ENCODE measurements at places on chromosomes 5 and 9.

DNA sequence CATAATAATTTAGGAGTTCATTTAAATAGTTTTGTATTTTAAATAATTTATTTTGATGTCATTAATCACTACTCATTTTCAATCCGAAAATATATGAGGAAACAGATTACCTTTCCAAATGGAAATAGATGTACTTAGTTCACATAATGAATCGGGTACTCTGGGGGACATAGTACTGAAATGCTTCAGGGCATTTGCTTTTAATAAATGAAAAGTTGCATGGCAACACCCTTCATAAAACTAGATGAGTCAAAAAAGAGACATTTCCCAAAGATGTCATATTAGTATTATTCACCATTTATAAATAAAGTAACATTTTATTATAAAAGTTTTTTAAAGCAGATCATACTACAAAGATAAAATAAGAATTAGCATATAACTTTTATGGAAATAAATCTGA, 177.8 kb downstream of the MCTP1 start:
- DNase-seq: no peak

GRCh38 chr9:95225076-95225725, 92.3 kb downstream of the FANCC start:
- DNase-seq: no peak

- no peak for DNase-seq
Measured at GRCh38 chr5:45687701-45688100, 8.5 kb downstream of the HCN1 start.

- DNase-seq: no peak
Measured at GRCh38 chr5:40831346-40832210, 3.4 kb downstream of the RPL37 start.

GRCh38 chr5:137415231-137415681, 83.9 kb downstream of the SPOCK1 start:
- no peak for DNase-seq

GRCh38 chr5:9388941-9389674, 156.8 kb downstream of the SEMA5A start:
- DNase-seq: no peak

- no peak for DNase-seq
Measured at GRCh38 chr5:41363343-41363986, 146.9 kb downstream of the PLCXD3 start.

GRCh38 chr9:131578731-131579504, 33.6 kb downstream of the PRRT1B start:
- peak; percentile 85 for DNase-seq

DNA sequence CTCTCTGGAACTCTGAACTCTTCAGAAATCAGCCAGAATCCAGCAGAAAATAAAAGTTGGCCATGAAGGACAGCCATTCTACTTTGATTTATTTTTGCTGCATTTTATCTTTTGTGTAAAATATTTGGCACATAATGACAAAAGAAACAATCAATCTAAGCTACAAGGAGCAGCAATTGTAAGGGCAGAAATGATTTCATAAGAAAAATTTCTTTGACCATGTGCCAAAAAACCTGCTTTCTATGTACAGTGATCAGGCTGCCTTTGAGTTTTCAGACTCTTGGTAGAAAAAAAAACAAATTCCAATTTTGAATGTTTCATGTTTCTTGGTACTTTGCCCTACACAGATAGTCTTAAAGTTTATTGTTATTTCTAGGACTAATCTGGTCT, 69.8 kb upstream of the SLC1A3 start:
- no peak for DNase-seq

DNA sequence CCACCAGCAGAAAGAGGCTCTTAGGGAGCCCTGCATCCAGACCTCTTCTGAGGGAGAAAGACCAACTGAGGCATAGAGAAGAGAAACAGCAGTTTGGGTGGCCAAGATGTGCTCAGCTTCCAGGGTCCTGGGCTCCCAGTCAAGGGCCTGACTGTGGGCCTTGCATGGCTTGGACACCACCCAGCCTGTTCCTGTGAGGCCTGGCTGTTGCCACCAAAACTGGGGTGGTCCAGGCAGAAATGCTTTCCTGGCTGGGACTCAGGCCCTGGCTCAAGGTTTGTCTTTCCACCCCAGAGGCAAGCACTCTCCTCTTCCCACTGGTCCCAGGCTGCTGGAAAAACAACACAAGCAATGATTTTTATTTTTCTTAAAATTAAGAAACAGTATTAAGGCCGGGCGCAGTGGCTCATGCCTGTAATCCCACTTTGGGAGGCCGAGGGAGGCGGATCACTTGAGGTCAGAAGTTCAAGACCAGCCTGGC, 13.3 kb downstream of the MYOZ3 start:
- DNase-seq: no peak

GRCh38 chr5:41827792-41828191, 42.4 kb downstream of the OXCT1 start:
- DNase-seq: no peak

DNA sequence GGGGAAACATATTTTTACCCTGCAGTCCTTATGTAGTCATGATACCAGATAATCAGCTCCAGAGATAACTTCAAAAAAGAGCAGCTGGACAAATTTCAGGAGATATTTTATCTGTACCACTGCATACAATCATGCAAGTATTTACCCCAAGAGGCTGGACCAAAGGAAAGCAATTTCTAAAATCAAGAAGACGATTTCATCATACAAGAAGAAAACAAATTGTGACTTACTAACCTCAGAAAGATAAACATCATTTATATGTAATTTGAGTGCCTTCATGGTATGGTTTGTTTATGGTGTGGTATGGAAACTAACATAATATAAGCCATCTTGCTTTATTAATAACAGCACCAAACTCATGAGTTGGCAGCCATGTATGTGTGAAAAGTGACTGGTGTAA, 603.6 kb downstream of the PSAT1 start:
- no peak for DNase-seq

- DNase-seq: no peak
Measured at GRCh38 chr9:134071149-134071548, 3.3 kb upstream of the BRD3 start.

DNA sequence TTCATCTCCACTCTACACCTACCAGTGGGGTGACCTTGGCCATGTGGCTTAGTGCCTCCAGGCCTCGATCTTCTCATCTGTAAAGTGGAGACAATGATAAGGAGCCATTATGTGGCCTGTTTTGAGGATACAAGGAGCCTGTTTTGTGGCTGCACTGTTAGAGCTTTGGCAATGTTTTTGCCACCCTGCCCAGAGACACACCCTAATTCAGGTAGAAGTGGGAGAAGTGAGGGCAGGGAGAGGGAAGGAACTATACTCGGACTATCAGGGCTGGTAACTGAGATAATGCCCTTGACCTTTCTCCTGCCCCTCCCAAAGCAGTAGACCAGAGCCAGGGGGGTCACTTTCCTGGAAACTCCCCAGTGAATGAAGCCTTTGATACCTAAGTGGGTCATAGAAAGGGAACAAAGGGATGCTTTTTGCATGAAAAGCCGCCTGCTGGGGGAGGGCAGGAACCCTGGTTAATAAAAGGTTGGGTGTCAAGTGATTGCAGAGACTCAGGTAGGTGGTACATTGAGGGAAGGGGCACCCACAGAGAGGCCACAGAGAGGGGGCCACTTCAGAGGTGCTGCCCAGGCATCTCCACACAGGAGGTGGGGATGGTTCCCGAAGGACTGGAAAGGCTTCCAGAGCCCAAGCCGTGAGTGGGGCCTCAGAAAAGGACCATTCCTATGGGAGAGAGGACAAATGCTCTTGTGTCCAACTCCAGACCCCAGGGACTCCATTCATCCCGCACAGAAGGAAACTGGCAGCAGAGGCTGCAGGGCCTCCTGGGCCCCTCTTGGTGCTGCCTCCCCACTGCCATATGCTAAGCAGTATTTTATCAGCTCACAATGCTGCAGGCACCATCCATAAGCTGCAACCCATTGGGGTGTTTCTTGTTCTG, 42.3 kb upstream of the VDAC1 start:
- no peak for DNase-seq

- DNase-seq: no peak
Measured at GRCh38 chr5:157800137-157800536, 56.6 kb downstream of the LSM11 start.

GRCh38 chr9:15697446-15697851, 144.6 kb downstream of the CCDC171 start:
- peak; percentile 38 for DNase-seq

- no peak for DNase-seq
Measured at GRCh38 chr5:146233441-146233840, 30.0 kb downstream of the RBM27 start.

- DNase-seq: no peak
Measured at GRCh38 chr9:106581973-106582372, 281.0 kb upstream of the ZNF462 start.

- DNase-seq: peak; percentile 4
Measured at GRCh38 chr9:104608336-104608735, 2.9 kb upstream of the OR13C2 start.

DNA sequence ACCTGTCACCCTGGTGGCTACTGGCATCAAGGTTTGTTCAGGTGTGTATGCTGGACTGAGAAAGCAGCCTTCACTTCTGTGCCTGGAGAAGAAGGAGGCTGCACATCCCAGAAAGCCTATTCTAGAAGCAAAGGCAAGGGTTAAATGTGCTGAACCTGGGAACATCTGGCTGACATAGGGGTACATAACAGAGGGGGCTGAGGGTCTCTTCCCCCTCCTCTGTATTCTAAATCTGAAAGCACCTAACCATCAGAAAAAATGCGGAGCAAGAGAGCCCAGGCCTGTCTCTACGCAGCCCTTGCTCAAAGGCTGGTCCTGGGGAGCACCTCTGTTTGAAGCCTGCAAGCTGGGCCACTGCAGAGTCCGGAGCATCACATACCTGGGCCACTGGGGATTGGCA, 53.2 kb upstream of the FSTL4 start:
- no peak for DNase-seq

DNA sequence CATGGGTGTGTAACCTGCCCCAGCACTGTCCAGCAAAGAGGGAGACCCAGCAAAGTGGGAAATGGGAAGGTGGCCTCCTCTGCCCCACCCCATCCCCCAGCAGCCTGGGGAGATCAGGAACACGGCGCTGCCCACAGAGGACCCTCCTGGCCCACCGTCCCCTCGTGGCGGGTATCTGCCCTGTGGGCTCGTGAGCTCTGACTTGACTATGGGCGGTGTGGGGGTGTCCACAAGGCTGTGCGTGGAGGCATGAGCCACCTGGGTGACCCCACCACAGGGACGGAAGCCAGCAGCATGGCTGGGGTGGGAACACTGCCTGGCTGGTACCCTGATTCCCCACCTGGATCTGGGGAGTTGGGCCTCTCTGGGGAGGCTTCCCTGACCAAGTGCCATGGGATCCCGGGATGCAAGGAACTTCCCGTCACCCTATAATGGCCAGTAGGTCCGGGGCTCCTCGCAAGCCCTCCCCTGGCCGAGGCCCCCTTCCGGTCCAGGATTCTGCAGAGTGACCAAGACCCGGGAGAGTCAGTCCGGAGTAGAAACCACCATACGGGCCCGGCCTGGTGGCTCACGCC, 29.3 kb upstream of the SLC6A19 start:
- DNase-seq: no peak

DNA sequence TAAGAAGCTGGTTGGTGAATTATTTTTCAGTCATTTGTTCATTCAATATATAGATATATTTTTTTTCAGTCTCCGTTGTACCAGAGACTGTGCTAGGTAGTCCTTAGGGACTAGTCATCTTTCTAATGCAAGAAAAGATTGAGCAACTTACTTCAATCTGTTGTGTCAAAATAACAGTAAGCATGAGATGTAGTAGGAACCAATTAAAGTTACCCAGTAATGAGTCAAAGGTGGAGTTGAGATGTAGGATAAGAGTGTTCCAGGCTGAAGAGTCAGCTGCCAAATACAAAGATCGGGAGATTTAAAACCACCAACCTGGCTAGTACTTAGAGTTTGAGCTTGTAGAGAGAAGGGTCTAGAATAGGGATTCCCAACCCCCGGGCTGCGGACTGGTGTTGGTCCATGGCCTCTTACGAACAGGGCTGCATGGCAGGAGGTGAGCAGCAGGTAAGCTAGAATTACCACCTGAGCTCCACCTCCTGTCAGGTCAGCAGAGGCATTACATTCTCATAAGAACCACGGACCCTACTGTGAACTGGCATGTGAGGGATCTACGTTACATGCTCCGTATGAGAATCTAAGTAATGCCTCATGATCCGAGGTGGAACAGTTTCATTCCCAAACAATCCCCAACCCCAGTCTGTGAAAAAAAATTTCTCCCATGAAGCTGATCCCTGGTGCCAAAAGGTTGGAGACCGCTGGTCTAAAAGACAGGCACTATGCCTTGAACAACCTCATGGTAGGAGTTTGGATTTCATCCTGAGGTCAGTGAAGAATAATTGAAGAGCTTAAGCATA, 1241.5 kb upstream of the WWC1 start:
- DNase-seq: no peak

- peak; percentile 24 for DNase-seq
Measured at GRCh38 chr5:151454166-151454565, 6.8 kb downstream of the SLC36A1 start.

- DNase-seq: no peak
Measured at GRCh38 chr5:136235321-136235720, 42.4 kb upstream of the SMIM32 start.

GRCh38 chr9:127116088-127116726, 6.2 kb downstream of the ANGPTL2 start:
- peak; percentile 88 for DNase-seq

- DNase-seq: peak; percentile 86
Measured at GRCh38 chr5:56950626-56951125, 1.2 kb downstream of the MIER3 start.

- DNase-seq: no peak
Measured at GRCh38 chr5:164470312-164470711, 964.9 kb downstream of the MAT2B start.

DNA sequence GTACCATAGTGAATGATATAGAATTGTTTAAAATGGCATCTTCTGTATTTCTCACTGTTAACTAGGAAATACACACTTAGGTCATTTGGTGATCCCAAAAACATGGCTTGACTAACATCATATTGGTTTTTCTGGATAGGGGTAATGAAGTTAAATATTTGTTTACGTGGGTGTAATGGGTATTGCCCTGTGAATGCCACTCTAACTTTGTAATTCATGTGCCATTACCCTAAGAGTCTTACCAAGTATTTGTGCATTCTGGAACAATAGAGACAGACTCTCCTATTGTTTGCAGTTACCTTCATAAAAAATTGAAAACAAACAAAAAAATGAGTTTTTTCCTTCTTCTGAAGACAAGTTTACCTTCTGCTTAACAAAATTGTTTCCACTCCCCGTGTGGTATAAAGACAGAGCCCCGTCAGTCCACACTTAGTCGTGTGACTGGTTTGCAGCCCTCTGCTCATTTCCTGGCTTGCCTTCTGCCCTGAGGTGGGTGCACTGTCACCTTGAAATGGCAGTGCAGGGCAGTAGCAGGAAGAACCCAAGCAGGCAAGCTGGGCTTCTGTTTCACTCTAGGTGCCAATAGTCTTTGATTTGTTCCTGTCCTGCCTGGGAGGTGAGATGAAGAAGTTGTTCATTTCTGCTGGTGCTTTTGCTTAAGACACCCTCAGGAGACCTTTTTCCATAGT, 9.6 kb upstream of the CATSPER3 start:
- no peak for DNase-seq

Data from NB4 (cell line).